ENCODE measurements at places on chromosomes 4 and X.

DNA sequence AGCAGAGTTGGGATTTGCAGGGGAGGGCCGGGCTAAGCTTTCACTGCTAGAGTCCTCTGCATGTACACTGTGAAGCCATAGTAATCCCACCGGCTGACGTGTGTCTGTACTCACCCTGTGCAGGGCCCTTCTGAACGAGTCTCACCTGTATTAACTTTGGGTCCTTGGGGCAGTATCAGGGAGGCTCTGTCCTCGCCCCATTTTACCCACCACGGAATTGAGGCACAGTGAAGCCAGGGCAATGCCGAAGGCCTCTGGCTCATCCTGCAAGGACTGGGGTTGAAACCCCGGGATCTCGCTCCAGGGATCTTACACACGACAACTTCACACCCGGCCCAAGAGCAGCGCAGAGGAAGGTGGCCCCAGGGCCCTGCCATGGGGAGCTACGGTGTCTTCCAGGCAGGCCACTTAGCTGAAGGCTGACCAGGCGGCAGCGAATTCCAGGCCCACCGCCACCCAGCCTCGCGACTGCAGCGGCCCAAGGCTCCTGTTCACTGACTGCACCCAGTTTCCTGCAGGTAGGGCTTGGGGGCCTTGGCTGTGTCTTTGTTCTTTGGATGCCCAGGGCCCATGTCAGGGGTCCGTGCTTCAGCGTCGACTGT lies 75.5 kb upstream of the ADRA2C start:
- no peak for DNase-seq

GRCh38 chr4:184475096-184475461 lies 729 bp upstream of the IRF2 start:
- DNase-seq = no peak

DNA sequence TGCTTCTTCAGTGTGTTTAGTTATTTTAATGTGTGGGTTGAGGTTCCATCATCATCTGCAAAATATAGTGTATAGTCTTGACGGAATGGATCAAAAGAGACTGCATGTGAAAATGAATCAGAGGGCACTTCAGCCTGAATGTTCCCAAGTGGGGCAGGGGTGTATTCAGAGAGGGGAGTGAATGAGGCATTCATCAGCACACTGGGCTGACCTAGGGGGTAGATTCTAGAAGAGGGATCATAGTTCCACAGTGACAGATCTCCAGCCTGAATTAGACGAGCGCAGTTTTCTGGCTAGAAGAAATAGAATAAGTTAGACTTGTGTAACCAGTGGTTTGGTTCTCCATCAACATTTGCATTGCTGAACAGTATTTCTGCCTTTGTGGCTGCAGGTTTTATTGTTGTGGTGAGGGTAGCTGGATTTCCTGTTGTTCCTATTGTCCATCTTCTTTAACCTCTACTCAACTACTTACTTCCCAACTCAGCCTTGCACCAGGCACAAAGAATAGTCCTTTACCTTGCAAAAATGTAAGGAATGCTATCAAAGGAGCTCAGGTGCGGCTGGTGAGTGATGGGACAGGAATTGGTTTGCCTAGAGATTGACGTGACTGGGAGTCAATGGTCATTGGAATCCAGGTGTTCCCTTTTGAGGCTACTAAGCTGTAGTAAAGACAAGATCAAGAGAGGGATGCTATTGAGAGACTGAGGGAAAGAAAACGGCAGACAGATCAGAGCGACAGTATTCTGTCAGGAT lies 50.9 kb downstream of the NAP1L5 start:
- no peak for DNase-seq

DNA sequence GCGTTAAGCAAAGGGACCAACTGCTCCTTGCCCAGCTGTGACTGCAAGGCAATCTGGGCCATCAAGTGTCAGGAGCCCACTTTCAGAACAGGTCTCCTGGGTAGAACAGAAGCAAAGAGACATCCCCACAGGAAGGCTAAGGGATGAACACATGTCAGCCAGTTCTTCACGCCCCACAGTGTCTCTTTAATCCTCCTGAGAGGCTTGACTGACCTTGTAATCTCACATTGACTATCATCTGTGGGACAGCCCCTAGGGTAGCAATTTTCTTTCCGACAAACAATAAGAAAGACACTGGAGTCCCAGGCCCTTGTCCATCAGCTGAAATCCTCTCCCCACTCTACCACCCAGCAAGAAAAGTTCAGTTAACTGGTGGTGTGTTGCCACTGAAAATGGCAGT lies 1.0 kb downstream of the CHRDL1 start:
- DNase-seq = no peak

DNA sequence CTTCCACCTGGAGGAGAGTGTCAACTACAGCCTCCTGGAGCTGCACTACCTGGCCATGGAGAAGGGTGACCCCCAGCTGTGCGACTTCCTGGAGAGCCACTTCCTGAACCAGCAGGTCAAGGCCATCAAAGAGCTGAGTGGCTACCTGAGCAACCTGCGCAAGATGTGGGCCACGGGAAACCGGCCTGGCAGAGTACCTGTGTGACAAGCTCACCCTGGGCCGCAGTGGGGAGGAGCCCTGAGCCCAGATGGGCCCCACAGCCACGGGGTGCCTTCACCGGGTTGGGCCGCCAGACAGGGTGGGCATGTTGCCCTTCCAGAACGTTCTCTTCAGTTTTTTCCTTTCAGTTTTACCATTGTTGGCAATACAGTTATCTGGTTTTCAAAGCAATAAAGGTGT lies 15.2 kb upstream of the FAM47A start:
- no peak for DNase-seq

DNA sequence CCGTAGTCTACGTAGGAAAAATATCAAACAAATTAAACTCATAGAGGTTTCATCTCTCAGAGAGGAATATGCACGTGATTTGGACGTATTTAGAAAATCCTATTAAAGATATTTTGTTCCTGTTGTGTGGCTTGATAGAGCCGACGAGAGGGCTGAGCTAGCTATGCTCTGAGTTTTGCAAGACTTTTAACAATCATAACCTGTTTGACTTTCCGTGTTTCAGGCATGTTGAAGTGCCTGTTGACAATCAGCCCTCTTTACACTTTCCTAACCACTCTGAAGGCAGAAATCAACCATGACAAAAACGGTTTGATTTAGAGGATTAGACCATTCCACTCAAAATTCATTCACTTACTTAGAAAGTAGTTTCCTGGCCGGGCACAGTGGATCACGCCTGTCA lies 297.3 kb downstream of the ASMT start:
- DNase-seq = no peak

- DNase-seq = no peak
Observed at GRCh38 chrX:65837875-65838549, 170.6 kb downstream of the MSN start.

GRCh38 chr4:94325835-94326234 lies 16.8 kb downstream of the HPGDS start:
- DNase-seq = no peak

GRCh38 chr4:38160487-38161207 lies 200.4 kb downstream of the PTTG2 start:
- DNase-seq = no peak

GRCh38 chrX:26789751-26790150 lies 573.8 kb downstream of the MAGEB5 start:
- DNase-seq = no peak

- no peak for DNase-seq
Observed at GRCh38 chr4:25797136-25797535, 65.7 kb downstream of the SEL1L3 start.

- no peak for DNase-seq
Observed at GRCh38 chr4:169335331-169335730, 64.6 kb upstream of the SH3RF1 start.

DNA sequence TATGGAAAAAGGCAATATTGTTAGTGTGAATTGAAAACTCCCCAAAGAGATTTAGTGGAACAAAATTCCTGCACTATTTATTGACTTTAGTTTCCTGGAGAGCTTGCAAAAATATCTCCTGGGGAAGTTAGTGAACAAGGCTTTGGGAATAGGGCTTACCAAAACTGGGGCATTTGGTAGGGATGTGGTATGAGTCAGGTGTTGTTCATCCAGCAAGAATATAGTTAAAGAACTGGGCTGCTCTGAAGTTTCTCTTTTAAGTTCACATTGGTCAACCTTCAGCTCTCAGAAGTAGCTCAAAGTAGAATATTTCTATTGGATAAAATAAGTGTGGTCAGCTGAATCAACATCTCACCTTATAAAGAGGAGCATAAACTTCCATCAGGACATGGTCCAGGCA lies 185.0 kb downstream of the CPE start:
- no peak for DNase-seq

DNA sequence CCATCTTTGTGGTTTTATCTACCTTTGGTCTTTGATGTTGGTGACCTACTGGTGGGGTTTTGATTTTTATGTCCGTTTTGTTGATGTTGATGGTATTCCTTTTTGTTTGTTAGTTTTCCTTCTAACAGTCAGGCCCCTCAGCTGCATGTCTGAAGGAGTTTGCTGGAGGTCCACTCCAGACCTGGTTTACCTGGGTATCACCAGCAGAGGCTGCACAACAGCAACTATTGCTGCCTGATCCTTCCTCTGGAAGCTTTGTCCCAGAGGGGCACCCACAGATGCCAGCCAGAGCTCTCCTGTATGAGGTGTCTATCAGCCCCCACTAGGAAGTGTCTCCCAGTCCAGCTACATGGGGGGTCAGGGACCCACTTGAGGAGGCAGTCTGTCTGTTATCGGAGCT lies 199.3 kb upstream of the WDFY3 start:
- DNase-seq = no peak

DNA sequence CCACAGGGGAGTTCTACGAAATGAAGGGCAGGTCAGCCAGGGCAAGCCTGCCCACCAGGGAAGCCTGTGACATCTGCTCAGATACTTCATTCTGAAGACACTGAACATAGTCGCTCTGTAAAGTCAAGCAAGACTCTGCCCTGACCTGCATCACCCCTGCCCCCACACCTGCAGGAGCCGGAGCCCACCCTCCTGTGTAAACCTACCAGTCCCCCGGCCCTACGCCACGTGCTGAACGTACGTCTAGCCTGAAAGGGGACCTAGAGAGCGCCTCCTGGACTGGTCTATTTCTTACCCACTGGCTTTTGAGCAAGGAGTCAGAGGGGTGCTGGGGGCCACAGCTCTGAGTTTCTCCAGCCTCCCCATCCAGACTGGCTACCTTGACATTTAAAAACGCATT lies 11.6 kb downstream of the CCNQ start:
- DNase-seq = no peak

DNA sequence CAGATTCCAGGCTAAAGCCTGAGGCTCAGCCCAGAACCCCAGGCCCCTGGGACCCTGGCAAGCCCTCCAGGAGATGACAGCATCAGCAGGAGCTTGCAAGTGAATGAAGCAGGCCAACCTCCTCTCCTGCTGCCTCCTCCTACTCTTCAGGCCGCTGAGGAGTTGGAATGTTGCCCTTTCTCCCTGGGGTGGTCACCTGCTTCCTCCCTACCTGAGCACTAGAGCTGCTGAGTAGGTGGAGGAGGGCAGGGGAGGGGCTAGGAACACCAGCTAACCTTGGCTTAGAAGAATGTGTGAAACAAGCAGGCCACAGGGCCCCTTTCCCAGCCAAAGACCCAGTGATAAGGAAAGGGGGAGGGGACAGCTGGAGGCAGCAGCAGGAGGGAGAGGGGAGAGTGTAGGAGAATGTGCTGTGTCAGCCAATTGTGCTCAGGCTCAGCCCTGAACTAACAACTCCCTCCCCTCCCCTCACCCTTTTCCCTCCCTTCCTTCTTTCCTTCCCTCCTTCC lies 58.0 kb downstream of the PJA1 start:
- no peak for DNase-seq

- DNase-seq = no peak
Observed at GRCh38 chr4:110211007-110211769, 12.8 kb upstream of the ELOVL6 start.

DNA sequence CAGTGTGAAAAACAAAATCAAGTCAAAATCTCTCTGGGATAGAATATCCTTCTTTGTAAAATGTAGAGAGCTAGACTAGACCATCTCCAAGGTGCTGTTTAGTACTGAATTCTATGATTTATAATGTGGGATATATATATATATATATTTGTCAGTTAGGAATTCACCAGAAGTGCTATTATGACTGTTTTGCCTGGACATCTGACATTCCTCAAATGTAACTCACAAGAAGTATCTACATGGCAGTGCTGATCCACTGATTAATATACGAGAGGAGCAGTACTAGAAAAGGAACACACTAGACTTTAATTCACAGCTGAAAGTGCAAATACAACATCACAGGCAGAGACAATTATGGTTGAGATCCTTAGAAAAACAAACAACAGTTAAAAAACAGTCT lies 208.9 kb downstream of the GBA3 start:
- no peak for DNase-seq

DNA sequence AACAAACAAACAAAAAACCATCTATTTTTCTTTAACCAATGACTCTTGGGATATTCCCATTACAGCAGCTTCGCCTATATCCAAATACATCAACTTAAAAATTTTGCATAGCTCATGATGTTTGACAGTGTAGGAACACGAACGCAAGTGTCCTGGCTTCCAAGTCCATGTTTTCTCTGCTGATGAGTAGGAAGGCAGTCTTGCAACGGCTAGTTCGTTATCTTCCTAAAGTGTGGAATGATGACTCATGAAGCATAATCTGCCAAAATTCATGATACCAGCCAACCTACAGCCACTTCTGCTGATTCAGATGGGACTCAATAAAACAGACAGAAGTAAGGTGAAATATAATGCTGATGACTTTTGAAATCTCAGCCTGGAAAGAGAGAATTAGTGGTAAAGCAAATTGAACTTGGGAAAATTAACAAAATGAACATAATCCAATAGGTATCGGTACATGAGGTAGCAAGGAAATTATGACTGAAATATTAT lies 6.4 kb upstream of the SEPTIN11 start:
- DNase-seq = no peak

DNA sequence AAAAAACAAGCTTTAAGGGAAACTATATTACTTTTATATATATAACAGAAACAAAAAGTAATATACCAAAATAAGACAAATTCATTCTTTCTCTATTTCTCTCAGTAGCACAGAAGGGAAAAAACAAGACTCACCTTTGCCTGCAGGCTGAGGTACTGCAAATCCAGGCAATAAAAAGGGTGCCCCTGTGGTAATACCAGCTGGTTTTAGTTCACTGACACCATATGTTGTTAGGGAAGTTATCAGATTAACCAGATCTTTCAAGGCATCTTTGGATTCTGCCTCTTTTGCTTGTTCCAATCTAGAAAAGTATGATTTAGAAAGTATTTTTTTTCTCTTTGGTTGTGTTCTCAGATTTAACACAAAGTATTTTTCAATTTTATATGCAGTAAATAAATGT lies 139.8 kb downstream of the WDFY3 start:
- DNase-seq = no peak

DNA sequence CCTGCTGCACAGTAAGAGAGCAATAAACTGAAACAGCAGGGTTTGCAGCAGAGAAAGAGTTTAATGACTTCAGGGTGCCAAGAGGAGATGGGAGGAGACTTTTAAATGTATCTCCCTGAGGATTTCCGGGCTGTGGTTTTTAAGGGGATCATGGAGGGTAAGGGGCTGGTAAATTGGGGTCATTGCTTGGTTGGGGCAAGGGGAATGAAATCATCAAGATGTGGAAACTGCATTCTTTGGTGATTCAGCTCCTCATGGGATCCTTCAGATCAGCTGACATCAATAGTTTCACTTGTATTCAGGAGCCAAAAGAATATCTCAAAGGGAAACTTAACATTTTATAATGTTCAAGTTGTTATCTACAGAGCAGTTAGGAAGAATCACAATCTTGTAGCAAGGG lies 174.3 kb upstream of the ANXA10 start:
- DNase-seq = no peak

GRCh38 chrX:47247206-47247998 lies 14.6 kb downstream of the USP11 start:
- DNase-seq = no peak

GRCh38 chrX:19678941-19679340 lies 163.6 kb upstream of the MAP3K15 start:
- no peak for DNase-seq

- DNase-seq = no peak
Observed at GRCh38 chr4:129978315-129978714, 882.4 kb downstream of the C4orf33 start.

- DNase-seq = no peak
Observed at GRCh38 chr4:38667085-38667893, 3.3 kb downstream of the KLF3 start.
